ENCODE measurements at places on chromosomes 4 and X.

DNA sequence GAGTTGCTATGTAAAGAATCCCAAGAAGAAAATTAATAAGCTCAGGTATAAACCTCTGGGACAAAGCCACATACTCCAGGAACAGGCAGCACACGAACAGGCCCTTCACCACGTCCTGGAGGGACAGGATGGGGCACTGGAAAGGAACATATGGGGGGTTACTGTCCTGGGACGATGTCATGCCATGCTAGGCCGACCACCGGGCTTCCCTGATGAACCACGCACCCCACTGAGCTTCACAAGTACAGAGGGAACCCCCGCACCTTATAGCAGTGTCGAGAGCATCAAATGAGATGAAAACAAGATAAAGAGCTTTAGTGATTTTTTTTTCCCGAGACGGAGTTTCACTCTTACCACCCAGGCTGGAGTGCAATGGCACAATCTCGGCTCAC lies 19.1 kb downstream of the NOP14 start:
- DNase-seq, result no peak

- DNase-seq, result no peak
Measured at GRCh38 chr4:113582737-113583136, 178.8 kb downstream of the CAMK2D start.

DNA sequence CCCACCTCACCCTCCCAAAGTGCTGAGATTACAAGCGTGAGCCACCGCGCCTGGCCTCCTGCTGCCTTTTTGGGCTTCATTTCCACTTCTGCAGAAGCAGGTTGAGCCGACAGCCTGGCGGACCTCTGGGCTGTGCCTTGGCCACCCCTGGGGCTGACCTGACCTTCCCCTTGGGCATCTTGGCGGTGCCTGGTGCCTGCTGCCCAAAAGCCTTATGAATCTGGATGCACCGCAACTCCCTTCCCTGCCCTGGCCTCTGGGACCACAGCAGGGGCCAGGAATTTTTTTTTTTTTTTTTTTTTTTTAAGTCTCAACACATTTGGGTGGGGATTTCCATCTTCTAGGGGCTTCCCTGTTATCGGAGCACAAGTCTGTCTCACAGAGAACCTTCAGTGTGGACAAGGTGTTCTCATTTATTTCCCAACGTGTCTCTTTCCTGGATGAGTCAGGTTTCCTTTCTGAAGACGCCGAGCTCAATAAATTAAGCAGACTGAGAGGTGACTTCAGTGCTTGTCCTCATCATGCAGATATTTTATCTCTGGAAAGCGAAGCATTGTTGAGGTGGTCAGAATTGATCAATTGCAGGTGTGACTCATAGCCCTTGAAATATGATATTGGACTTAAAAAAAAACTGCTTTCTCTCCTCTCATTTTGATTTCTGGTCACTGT lies 79.7 kb downstream of the SHROOM2 start:
- no peak for DNase-seq

- DNase-seq, result no peak
Measured at GRCh38 chr4:84673475-84674240, 90.7 kb downstream of the CDS1 start.

DNA sequence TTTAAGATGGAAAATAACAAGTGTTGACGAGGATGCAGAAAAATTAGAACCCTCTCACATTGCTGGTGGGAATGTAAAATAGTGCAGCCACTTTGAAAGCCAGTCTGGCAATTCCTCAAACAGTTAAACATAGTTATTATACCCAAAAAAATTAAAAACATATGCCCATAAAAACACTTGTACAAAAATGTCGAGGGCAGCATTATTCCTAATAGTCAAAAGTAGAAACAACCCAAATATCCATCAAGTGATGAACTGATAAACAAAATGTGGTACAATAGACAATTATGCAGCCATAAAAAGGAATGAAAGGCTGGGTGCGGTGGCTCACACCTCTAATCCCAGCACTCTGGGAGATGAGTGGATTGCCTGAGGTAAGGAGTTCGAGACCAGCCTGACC lies 6.3 kb downstream of the IDS start:
- DNase-seq, result no peak

DNA sequence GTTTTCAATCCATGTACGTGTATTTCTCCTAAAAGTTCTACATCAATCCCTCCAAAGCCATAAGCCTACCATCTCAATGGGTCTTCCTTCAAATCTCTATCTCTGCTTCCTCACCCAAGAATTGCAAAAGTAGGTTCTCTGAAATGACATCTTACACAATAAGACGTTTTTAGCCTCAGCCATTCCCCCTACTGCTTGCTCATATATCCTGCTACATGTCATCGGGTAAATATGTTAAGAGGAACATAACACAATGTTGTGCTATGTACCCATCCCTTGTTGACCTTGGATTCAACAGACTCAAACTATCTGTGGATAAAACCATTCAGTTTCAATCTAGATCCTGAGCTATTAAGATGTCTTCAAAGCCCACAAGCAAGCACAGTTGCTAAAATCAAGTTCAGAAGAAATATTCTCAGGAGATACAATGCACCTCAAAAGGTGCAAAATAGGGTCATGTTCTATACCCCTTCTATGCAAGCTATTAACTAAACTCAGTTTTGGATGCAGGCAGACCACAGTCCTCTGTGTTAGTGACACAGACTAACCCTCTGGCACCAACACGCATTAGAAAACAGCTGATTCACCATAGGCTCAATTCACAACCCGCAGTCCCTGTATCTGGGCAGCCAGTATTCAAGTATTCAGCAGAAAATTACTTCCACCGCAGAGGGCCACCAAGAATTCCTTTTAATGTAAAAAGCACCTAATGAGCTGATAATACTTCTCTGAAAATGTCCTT lies 56.8 kb downstream of the CD99L2 start:
- no peak for DNase-seq

DNA sequence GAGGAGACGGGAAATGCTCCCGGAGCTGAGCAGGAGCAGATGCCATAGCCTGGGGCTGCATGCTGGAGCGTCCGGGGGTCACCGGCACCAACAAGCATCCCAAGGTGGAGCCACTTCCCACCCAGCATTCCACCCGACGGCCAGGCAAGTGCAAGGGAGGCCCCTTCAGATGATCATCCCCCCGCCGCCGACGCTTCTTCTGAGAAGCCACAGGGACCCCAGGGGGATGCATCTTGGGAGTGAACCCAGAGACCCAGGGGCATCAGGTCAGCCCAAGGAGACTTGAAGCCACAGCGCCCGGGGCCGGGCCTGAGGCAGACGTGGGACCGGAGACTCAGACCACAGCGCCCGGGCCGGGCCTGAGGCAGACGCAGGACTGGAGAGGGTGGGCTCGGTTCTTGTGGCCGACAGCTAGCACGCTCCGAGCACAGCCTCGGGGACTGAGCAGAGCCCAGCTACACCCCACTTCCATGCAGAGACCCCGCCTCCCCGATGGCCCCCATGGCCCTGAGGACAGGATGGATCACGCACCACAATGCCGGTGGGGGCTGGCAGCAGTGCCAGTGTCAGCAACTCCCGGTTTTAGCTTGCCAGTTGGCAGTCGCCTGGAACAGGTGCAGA lies 33.0 kb upstream of the CPLX1 start:
- DNase-seq, result no peak

GRCh38 chr4:113905301-113905700 lies 74.1 kb downstream of the ARSJ start:
- DNase-seq, result no peak

- DNase-seq, result no peak
Measured at GRCh38 chr4:143406523-143406922, 69.8 kb downstream of the GAB1 start.

DNA sequence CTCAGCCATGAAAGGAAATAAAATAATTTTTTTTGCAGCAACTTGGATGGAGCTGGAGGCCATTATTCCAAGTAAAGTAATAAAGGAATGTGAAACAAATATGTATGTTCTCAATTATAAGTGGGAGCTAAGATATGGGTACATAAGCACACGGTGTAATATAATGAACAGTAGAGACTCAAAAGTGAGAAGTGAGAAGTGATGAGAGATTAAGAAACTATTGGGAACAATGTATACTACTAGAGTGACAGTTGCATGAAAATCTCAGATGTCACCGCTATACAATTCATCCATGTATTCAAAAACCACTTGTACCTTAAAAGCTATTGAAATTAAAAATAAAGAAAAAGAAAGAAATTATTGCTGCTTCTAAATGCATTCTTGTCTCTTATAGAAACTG lies 182.9 kb upstream of the TACR3 start:
- no peak for DNase-seq

GRCh38 chr4:123412700-123413512 lies 16.3 kb downstream of the SPRY1 start:
- no peak for DNase-seq

GRCh38 chrX:125765347-125765746 lies 400.7 kb downstream of the DCAF12L2 start:
- no peak for DNase-seq

GRCh38 chr4:126647320-126647719 lies 985.4 kb upstream of the INTU start:
- DNase-seq, result no peak

DNA sequence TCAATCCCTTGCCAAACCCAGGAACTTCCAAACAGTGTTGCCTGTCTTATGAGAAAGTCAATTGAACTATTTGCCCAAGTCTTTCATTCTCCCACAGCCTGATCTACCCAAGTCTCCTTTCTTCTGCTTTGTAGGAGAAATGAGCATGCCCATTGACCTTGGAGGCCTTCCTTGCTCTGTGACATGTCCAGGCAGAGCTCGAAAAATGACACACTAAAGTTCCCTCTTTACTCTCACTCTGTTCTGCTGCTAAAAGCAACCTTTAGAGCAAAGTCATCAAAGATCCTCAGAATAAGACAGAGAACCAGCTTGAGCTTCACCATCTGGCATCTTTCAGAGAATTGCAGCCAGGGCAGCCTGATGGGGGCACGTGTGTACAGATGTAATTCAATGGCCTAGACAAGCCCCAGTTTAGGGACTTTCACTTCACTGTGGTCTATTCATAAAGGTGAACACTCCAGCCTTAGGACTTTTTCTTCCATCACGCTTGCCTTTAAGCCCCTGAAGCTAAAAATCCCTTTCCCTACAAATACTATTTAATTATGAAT lies 136.4 kb downstream of the AMELX start:
- DNase-seq, result no peak

GRCh38 chrX:23185951-23186350 lies 148.7 kb upstream of the PTCHD1 start:
- no peak for DNase-seq

DNA sequence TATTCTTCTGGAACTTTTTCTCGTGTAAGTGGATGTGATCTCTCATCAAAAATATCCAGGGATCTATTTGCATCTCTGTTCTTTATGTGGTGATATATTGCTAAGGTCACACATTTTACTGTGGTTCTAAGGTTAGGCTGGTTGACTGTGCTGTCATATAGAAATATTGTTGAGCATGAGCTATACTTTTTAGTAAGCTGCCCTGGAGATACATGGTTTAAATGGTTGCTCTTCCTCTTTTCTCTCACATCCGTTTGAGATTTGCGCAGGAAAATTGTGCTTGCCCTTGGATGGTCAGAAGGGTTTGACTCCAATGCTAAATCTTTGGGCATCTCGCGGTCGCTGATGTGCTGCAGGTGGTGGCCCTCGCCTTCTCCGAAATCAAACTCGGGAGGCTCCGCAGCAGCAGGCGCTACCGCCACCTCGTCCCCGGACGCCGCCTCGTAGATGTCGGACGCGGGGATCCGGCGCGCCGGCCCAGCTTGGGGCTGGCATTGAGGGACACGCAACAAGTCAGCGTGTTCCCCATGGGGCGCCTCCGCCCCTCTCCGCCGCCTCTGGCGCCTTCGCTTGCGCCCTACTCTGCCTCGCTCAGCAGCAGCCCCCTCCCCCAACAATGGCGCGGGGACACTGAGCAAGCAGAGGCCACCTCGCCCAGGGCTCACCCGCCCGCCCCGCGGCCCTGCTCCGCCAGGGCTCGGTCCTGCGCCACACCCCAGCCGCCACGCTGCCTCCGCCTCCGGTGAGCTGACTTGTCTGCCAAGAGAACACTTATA lies 154.5 kb downstream of the MSN start:
- DNase-seq, result no peak

- DNase-seq, result no peak
Measured at GRCh38 chr4:88939697-88940096, 117.3 kb downstream of the FAM13A start.

DNA sequence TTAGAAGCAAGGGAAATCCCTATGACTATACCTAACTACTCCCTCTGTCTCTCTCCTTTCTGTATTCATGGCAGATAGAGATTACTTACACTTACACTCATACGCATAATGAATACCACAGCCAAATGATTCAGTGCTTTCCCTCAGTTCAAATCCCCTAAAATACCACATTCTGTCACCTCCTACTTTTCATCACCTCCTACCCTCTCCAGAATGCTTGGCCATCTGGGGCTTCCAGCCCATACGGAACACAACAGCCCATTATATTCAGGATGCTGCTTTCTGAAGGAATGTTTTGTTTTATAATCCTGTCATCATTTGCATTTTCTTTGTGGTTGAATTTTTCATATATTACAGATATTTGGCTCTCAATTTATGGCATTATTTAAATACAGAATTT lies 361.6 kb downstream of the GRIA2 start:
- no peak for DNase-seq

GRCh38 chr4:182343453-182343852 lies 100.3 kb downstream of the TENM3 start:
- DNase-seq, result no peak

DNA sequence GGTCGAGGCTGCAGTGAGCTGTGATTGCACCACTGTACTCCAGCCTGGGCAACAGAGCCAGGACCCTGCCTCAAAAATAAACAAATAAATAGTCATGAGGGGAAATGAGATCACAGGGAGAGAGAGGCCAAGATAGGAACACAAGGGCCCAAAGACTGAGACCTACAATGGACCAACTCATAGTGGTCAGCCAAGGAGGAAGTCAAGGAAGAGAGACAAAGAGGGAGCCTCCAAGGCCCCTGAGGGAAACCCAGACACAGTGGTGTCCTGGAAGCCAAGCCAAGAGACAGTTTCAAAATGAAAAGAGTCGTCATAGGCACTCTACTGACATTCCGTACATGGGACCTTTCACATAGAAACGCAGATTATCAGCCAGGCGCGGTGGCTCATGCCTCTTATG lies 153.3 kb downstream of the BCOR start:
- DNase-seq, result no peak

DNA sequence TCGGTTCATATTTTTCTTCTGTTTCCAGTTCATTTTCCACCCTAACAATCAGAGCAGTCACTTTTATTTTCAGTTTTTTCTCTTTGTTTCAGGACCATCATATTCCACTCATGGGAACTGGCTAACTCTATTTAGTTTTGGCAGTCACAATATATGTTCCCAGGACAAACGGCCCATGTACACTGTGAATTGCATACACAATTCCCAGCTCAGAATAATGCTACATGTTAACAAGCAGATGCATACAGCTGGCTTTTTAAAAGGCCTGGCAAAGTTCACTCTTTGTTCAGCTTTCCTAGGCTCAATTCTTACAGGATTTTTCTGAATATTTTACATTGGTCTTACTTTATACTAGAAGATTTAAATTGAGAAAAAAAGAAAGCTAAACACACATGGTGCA lies 224.9 kb downstream of the ANKRD50 start:
- DNase-seq, result no peak
